GM12891 (cell line): ENCODE measurements at places on chromosomes 12 and 14.

DNA sequence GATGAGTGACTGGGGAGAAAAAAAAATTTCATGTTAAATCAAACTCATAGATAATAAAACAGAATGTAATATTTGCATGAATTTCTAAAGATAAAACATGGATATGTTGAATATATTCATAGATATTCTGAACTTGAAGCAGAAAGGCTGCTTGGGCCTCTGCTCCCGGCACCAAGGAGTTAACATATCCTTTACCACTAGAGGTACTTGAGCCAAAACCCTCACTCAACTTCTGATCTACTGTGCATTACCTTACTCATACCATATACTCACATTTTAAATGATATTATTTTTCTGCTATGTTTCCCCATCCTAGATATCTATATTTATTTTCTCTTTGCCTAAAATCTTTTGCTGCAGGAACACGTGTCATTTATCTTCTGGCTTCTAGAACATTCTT, 14.9 kb downstream of the AREL1 start:
- no peak for DNase-seq

GRCh38 chr14:77082356-77082755, 15.7 kb upstream of the CIPC start:
- no peak for DNase-seq

DNA sequence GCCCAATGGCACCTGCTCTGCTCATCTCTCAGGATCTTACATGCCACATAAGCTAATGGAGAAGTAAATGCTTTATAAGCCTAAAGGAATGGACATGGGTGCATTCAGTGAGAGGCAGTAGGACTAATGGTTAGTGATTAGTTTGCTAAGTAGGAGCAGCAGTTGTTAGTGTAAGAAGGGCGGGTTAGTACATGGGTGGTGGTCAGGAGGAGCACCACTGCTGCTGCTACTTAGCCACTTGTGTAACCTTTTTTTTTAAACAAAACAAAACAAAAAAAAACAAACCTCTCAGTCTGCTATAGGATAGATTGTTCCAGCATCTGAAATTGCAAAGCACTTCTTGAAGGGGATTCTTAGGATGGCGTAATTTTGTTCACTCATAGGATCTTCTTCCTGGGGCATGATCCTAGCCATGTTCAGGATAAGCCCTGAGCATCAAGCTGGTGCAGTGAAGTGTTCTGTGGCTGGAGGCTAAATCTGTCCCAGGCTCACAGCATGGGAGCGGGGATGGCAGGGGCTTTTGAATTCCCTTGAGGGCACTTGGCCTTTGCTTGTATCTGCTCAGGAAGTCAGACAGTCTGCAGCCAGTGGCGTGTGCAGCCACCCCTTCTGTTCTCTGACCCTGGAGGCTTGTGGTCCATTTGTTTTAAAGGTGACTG, 63.6 kb downstream of the CHST11 start:
- no peak for DNase-seq

- DNase-seq, result no peak
These were observed 89.8 kb downstream of the ZFP36L1 start for GRCh38 chr14:68703093-68703492.

- DNase-seq, result no peak
These were observed 1.5 kb upstream of the PPP1CC start for GRCh38 chr12:110744151-110744571.

DNA sequence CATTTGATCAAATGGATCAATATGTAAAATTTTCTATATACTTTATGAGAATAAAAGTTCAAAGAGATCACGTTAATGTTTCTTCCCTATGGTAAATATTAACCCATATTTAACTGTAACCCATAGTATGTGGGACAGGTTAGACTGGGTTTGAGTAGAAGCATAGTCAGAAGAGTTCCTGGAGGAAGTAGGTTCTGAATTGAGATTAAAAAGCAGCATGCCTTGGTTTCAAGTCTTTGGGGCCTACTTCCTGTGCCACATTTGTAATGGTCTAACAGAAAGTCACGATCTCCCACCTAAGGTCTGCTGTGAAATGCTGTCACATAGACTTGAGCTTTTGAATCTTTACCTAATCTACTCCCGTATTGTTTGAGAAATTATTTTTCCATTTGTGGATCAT, 63.8 kb downstream of the FIGNL2 start:
- no peak for DNase-seq

GRCh38 chr12:16612647-16613046, 6.7 kb upstream of the LMO3 start:
- DNase-seq, result no peak

GRCh38 chr12:9773216-9773877, 12.6 kb upstream of the CD69 start:
- DNase-seq, result no peak

DNA sequence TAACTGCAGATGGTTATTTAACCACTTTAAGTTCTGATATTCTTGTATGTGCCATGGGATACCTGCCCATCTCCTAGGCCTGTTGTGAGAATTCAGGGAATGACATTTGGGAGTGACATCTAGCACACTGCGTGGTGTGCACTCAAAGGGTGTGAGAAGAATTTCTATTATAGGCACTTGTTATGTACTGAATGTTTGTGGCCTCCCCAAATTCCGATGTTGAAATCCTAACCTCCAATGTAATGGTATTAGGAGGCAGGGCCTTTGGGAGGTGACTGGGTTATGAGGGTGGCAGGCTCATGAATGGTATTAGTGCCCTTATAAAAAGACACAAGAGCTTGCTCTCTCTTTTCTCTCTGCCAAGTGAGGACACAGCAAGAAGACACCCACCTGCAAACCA, 27.6 kb downstream of the VCPKMT start:
- DNase-seq, result no peak

- DNase-seq, result no peak
These were observed 59.4 kb upstream of the AMIGO2 start for GRCh38 chr12:47139000-47139681.

- DNase-seq, result no peak
These were observed 3.0 kb downstream of the KICS2 start for GRCh38 chr12:64219145-64219544.

DNA sequence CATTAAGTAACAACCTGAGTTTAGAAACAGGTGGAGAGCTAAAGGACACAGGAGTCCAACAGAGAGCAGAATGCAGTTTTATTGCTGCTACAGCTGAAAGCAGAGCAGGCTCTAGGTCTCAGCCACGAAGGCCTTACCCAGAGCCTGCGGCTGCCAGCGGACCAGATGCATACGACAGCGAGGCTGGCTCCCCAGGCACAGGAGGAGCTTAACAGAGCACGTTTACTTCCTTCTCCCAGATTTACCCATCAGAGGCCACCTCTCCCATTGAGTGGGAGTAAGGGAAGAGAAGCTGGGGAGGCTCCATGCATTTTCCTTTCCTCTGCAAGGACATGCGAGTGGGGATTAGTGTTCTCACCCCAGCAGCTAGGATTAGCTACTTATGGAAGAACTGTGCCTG, 22.6 kb downstream of the DYNC1H1 start:
- no peak for DNase-seq

GRCh38 chr12:124852911-124853427, 10.7 kb downstream of the SCARB1 start:
- no peak for DNase-seq

DNA sequence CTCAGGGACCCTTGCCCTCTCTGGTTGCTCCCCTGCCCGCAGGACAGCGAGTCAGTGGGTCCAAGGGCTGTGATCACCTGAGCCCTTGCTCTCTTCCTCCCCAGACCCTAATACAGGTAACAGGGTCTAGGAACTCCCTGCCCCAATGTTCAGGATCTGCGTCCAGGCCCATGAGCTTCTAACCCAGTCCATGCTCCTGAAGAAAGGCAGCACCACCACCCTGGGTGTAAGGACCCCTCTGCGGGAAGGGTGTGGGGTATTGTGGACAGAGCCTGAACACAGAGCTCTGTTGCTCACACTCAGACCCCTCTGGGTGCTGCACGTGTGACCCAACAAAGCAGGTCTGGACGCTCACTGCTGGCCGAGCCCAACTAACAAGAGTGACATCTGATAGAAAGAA, 18.3 kb downstream of the GLRX5 start:
- DNase-seq, result no peak

DNA sequence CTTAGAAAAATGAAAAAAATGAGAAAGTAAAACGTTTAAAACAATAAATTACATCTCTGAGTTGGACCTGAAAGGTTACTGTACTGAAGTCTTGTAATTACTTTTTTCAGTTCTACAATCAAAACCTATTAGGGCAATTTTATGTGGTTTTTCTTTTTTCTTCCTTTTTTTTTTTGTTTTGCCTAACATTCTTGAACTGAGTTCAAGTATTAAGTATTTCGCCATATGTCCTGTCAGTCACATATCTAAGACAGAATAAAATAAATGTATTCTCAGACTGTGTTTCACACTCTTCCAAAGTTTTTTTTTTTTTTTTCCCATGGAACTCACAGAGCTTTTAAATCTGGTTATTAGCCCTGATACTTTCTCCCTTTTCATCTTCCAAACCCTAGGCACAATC, 172.0 kb downstream of the BCAT1 start:
- DNase-seq, result no peak

DNA sequence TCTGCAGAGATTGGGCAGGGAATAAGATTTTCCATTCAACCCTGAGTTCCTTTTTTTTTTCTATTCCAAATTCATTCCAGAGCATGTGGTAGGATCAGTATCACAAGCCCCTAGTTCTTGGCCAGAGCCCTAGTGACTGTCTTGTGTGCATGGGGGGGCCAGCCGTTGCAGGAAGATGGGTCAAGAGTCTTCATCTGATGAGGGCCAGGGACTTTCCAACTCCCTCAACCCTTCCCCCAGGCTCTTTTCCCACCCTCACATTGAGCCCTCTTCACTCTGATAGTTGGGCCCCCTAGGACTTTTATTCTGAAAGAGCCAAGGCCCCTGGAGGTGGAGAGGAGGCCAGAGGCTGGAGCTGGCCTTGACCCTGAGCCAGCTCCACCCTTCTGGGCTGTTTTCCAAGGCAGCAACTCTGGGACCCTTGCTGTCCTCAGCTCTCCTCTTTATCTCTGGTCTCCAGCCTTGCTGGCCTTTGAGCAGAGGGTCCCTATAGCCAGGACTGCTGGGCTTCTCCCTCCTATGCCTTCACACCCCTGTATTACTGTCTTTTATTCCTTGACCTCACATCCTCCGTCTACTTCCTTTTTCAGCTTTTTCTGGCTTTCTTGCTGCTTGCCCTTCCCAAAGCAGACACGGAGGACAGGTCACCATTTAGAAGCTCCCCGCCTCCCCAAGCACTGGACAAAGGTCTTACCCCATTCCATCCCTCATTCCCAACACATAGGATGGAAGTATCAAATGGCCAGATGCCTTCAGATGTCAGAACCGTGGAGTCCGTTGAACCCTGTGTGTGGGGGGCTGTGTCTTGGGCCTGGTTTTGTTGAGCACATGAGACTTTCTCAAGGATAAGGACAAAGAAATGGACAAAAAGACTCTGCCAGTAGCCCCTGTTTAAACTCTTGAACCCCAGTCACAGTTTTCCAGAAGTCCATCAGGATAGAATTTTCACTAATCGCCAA, 5.6 kb downstream of the RBP5 start:
- no peak for DNase-seq

GRCh38 chr12:114821570-114821969, 137.6 kb upstream of the TBX3 start:
- no peak for DNase-seq

- no peak for DNase-seq
These were observed 38.9 kb downstream of the PRORP start for GRCh38 chr14:35161231-35161630.

GRCh38 chr12:124294780-124295341, at the start of gene RFLNA:
RFLNA (plus strand) TSS chr12:124295093; CDS start chr12:124295430, 337 bp downstream.
- no peak for DNase-seq

GRCh38 chr14:87131879-87132278, 861.1 kb downstream of the GALC start:
- no peak for DNase-seq

GRCh38 chr14:71579331-71579730, 352.9 kb upstream of the RGS6 start:
- no peak for DNase-seq

DNA sequence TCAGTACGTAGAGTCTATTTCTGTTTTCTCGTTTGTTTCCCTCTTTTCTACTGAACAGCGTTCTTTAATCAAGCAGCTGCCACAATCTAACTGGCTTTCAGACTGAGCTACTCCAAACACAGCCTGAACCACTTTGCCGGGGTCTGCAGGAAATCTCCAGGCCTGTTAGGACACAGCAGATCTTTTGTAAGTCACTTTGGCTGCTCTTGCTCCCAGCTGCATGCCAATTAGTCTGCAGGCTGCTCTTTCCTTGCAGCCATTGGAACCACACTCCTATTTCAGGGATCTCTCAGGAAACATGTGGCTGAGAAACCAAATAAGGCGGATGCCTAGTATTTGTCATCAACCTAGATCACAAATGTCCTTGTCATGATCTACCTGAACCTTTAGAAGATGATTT, 73.6 kb downstream of the TMTC1 start:
- DNase-seq, result no peak

- DNase-seq, result no peak
These were observed 19.8 kb upstream of the MGP start for GRCh38 chr12:14905269-14906004.

DNA sequence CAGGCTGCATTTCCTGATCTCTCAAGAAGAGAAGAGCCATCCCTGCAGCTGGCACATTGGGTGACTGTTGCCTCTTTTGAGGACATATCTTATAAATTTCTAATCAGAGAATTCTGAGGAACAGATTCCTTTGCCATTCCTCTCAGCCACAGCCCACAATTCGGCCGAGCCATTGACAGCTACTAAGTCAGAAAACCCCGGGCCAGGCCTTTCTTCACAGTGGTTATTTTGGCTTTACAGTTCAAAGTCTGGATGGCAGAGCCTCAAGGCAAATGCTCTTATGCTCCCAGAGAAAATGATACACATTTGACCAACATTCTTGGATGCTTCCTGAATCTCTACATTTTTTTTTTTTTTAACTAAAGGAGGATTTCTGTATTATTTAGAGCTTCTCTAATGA, 138.4 kb upstream of the FRMD6 start:
- DNase-seq, result no peak

- no peak for DNase-seq
These were observed 25.3 kb downstream of the RHOJ start for GRCh38 chr14:63229330-63230059.
